GM04503 (cell line): ENCODE measurements at places on chromosomes 11 and 22.

GRCh38 chr11:1447845-1448825, 38.4 kb downstream of the MOB2 start:
- DNase-seq: no peak

DNA sequence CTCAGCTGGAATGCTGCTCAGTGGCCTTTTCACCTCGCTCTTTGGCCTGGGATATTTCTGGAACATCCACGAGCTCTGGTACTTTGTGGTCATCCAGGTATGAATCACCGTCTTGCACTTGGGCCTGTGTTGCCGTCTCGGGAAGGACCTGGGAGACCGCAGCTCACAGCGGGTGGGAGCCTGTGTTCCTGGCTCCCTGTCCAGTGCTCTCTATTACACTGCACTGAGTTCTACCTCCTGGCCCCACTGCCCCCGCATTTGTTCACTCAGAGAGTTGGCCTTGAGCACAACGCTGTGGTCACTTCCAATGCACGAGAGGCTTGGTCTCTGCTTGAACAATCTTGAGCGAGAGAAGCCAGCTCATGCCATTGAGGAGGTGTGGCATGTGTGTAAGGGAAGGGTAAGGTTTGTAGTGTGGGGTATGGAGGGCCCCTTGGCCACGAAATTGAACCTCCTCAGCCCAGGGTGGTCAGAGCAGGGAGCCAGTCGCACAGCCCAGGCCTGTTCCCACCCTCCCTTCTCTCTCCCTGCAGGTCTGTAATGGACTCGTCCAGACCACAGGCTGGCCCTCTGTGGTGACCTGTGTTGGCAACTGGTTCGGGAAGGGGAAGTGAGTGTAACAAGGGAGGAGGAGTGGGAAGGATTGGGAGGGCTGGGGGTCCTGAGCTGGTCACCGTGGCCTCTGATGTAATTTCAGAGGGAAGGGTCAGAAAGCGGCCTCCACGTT, 16.2 kb downstream of the SLC37A2 start:
- DNase-seq: no peak

GRCh38 chr11:10896493-10896892, 38.6 kb upstream of the ZBED5 start:
- no peak for DNase-seq

DNA sequence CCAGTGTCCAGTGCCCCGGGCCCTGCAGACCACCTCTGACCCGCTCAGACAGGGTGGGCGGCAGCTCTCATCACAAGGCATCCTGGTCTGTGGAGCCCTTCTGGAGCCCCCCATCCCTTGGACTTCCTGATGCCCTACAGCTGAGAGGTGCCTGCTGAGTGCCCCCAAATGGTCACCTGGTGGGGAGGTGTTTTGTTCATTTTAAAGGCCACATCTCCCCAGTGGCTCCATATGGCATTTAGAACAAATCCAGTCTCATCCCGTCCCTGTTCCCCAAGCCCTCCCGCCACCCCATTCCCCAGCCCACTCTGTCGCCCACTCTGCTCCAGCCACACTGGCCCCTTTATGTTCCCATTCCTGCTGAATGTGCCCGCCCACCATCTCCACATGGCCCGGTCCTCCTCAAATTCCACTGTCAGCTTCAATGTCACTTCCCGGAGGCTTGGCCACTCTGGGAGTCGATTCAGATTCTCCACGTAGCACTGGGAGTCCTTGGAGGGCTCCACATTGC, 32.8 kb downstream of the OSBPL5 start:
- no peak for DNase-seq

- DNase-seq: no peak
Observed at GRCh38 chr11:131064373-131064991, 148.2 kb upstream of the SNX19 start.

DNA sequence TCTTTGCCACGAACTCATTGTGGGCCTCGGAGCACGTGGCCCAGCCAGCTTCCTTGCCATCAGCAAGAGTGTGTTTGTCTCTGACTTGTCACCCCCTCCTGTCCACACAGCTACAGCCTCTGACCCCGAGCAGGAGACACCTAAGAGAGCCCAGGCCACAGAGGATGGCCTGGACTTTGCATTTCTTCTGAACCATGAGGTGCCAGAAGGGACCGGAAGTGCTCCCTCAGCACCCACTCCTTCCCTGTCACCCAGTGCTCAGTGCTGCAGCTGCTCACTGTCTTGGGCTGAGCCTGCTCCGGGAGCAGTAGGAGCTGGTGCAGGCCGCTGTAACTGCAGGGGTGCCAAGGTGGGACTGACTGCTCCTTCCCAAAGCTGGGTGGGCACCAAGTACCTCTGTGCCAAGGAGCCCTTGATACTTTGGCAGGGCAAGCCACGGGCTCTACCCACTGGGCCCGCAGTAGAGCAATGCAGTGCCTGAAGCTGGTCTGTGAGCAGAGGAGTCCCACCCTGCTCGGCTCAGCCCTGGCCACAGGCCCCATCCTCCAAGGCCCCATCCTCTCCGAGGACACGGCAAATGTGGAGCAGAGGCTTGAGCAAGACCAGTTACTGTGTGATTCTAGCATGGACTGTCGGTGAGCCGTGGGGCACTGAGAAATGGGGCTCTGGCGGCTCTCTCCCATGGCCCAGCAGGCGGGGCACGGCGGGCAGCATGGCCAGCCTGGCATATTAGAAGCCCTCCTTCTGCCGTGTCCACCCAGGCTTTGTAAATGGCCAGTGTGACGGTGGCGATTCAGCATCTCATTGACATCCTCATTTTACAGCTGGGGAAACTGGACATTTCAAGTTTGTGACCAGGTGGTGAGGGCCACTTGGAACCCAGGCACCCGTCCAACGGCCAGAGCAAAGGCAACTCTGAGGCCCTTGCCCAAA, 6.3 kb downstream of the GRK2 start:
- DNase-seq: no peak

DNA sequence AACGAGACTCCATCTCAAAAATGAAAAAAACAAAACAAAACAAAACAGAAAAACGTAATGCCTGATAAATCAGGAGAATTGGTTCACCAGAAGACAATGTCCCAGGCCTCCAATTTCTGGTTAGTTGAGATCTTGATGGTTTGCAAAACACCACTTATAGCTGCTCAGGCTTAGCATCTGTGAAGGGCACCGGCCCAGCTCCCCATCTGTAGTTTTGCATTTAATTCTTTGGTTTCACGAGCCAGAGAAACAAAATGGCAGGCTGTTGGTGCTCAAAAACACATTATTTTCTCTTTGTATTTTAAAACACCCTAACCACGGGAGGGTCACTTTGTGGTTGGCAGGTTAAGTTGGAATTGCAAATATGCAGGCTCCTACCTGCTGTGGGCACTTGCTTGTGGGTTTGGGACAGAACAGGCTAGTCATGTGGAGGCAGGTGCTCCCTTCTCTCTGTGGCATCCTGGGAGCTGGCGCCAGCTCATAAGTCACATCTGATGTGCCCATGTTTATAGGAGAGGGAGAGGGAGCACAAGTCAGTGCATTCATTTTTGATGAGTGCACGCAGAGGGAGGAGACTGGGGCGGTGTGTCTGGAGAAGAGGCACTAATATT, 145.9 kb downstream of the CEP164 start:
- DNase-seq: no peak

DNA sequence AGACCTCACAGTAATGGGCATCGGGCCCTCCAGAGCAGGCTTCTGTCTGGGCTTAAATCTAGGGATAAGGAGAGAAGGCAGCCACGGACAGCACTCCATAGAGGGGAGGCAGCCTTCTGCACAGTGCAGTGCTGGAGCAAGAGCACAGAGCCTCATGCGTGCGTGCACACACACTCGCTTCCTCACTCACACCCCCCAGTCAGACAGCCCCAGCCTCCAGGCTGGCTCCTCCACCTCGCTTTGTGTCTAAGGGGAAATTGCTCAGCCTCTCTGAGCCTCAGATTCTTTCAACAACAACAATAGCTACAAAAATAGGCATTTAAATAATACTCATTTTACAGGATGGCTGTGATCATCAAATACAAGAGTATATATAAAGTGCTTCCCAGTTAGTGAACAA, 26.7 kb upstream of the ETS1 start:
- DNase-seq: no peak

DNA sequence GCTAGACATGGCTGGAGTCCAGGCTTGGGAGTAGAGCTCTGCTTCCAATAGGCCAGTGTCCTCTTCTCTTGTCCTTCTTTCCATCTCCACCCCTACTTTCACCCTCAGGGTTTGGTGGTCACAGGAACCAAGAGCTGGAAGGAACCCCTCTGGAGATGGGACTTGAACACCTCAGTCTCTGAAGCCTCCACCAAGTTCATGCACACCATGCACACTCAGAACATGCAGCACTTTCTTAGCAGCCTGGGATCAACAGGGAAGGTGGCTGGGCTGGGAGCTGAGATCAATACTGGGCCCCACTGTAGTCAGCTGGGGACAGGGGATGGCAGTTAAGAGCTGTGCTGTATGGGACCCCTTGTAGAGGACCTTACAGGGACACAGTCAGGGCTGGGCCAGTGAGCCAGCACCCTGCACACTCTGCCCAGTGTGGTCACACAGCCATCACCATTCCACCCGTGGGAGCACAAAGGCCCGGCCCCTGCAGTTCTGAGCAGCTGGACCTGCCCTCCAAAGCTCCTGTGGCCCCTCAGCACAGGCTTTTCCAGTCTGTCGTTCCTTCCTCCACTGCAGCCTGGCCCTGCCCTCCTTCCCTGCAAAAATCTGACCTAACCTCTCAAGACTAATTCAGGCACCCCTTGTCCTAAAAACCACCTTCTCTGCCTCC, 47.7 kb downstream of the GAB4 start:
- no peak for DNase-seq
